ENCODE measurements at places on chromosomes 5 and 9.
A peak's percentile ranks its signal among the peaks of the same experiment; 100 is the strongest.

GRCh38 chr9:35756275-35757225 is 2.5 kb upstream of the MSMP start:
- peak; percentile 26 for DNase-seq

DNA sequence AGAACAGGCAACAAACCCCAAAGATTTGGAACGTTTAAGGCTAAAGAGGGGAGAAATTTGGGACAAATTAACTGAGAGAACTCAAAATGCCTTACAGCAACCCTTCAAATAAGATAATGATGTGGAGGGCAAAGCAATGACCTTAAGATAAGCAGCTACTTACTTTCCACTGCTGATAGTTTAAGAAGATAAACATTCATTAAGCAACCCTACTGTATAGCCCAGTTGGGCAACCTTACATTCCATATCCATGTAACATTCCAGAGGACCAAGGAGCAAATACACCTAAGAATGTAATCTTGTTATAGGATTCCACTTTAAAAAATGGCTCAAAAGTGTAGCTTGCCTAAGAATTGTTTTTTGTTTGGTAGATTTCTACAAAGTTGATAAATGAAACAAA is 14.8 kb downstream of the ETF1 start:
- DNase-seq = no peak

DNA sequence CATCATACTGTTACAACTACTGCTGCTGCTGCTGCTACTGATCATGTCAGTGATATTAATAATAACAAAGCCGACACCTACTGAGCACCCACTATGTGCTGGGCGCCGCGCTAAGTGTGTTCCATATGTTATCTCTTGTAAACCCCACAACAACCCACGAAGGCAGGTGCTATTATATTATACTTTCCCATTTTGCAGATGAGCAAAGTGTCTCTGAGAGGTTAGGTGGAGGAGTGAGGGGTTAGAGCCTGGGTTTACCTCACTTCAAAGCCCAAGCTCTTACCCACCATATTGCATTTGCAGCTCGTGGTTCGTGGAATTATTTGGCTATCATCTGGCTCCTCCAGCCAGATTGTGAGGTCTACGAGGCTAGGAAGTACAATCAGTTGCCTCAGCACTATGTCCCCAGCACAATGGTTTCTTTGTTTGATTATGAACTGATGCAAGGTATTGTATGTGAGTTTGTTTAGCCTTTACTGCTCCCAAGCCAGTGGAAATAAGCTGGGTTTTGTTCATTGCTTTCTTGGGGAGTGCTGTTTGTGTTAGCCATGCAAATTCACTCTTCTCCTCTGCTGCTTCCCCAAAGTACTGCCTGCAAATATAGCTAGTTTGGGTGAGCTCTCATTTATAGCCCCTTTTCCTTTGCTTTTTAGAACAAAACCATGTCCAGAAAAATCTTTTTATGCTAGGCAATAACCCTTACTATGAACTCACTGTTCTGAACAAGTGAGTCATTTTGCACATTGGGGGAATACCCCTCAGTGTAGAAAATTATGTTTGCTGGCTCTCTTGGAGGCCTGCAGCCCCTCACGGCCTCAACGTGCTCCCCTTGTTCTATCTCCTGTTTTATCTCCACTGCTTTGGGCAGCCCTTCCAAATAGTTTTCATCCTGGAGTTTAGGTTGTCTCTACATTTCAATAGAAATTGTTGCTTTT is 47.9 kb downstream of the ALG2 start:
- peak; percentile 16 for DNase-seq

DNA sequence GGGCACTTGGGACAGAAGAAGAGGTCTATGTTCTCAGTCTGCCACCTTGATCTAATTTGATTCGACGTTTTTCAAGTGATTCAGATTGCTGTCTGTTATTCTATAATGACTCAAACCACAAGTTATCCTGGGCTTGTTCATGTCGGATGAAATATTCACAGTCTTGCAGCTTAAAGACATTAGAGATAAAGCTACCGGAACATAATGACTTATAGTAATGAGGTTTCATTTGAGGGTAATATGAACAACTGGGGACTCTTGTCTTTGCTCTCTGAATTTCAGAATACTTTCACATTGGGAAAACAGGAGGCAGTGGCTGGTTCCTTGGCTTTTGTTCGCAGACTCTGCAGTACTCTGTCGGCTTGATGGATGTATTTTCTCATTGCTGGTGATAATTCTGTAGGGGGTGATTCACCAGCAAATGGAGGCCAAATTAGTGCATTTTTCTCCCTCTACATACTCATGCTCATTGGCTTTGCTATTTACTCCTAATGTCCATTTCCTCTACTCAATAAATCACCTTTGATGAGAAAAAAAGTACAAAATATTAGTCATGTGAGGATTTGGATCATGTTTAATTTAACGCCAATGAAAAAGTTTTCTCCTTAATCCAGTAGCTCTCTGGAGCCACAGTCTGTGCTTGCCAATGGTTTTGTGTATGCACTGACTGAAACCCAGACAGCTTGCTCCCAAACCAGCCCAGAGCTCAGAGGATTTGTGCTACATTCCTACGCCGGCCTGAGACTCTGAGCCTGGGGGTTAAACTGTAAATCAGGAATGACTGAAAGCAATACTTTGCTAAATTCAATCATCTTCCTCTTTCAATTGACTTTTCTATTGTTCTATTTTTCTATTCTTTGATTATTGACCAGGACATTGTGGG is 154.7 kb upstream of the ANKH start:
- peak; percentile 33 for DNase-seq

DNA sequence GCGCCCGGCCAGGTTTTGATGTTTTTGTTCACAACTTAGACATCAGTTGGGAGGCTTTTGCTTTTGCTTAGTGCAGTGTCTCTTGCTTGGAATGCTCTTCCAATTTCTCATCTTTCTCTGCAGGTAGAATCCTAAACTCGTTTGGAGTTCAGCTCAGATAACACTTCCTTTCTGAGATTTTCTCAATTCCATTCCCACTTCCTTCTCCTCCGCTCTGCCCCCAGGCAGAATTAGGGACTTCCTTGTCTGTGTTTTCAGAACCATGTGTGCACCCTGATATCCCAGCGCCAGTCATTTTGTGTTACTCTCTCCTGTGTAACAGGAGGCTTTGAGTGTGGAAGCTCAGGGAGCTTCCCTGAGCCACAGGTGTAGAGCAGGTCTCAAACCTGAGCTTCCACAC is 171.0 kb downstream of the INSYN2B start:
- no peak for DNase-seq

- DNase-seq = no peak
These were observed 57.8 kb upstream of the LIFR start for GRCh38 chr5:38613992-38614836.

DNA sequence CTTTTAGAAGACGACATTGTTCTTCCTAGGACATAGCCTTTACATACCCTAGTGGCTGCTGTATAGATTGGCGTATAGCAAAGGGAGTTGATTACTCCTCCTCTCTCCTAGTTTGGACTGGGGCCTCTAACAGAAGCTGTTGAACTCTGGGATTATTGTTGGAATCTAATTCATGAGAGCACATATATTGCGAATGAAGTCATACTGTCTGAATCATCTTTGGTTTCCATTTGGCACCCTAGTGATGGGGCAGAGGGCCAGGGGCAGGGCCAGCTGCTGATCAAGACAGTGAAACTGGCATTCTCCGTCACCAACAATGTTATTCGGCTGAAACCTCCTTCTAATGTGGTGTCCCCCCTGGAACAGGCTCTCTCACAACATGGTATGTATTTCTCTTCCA is 40.3 kb downstream of the NUP188 start:
- peak; percentile 65 for DNase-seq

DNA sequence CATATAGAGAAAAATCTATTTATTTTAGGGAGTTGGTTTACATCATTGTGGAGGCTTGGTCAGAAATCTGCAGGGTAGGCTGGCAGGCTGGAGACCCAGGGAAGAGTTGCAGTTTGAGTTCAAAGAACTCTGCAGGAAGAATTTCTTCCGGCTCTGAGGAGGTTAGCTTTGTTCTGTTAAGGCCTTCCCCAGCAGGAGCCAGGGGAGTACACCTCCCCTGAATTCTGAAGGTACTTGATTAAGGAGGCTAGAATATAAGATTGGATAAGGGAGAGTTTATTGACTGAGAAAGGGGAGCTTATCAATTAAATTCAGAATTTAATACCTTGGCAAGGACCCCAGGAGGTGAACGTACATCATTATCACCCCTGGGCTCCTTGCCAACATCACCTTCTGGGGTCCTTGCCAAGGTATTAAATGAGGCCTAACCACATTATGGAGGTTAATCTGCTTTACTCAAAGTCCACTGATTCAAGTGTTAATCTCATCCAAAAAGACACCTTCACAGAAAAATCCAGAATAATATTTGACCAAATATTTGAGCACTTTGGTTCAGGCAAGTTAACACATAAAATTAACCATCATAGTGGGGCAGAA is 351.7 kb downstream of the CWC27 start:
- no peak for DNase-seq

GRCh38 chr9:91771027-91771426 is 179.0 kb downstream of the ROR2 start:
- peak; percentile 92 for DNase-seq

- DNase-seq = no peak
These were observed 514.2 kb downstream of the KCTD16 start for GRCh38 chr5:144684899-144685298.

DNA sequence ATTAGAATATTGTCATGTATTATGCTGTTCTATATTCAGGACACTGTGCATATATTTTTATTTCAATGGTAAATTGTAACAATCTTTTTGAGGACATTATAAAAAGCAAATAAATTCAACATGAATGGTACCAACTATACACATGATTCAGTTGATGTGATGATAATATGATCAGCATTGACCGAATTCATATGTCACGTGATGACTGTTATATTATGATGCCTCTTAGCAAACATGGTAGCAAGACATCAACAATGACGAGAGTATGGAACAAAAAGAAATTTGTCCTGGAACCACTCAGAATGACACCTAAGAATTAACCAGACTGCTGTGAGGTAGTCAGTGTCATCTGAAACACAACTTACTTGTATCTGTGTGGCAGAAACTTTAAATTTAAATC is 161.5 kb upstream of the OR13F1 start:
- DNase-seq = no peak
